Right cardiac atrium (tissue), 5 donors: ENCODE measurements at places on chromosomes 16 and 17.

DNA sequence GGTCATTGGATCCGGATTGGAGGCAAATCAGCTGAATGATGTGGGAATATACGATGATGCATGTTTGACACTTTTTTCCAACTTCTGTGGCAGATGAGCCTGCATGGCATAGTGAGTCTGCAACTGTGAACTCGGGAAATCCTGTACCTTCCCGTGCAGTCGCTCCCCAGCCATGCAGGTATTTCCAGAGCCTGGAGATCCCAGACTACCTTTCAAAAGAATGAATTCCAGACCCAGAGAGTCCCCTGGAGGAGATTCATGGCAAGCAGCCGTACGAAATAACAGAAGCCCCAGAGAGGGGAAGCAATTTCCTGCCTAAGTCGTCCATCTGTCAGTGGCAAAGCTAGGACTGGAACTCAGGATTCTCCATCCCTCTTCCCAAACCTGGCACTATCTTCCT lies 75.7 kb upstream of the FAM20A start:
- DNase-seq: no peak

DNA sequence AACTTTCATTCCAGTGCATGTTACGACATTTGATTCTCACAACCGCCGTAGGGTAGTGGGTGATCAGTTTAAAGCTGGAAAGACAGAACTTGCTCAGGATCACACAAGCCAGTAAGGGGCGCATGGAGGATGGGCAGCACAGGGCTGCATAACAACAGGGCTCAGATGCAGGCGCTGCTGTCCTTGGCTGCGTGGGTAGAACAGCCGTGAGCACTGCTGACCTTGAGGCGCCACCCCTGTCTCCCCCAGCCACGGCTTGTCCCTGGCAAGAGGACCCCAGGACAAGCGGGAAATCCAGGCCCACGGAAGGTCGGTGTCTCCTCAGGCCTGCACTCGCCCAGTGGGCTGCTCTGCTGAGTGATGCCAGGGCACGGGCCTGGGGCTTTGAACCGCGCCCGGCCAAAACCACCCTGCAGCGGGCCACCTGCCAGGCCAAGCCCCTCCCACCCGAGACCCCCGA lies 84.7 kb downstream of the LMF1 start:
- DNase-seq: peak; percentile 8

- peak; percentile 78 for DNase-seq
These were observed 185.2 kb downstream of the SOX9 start for GRCh38 chr17:72306037-72306436.

DNA sequence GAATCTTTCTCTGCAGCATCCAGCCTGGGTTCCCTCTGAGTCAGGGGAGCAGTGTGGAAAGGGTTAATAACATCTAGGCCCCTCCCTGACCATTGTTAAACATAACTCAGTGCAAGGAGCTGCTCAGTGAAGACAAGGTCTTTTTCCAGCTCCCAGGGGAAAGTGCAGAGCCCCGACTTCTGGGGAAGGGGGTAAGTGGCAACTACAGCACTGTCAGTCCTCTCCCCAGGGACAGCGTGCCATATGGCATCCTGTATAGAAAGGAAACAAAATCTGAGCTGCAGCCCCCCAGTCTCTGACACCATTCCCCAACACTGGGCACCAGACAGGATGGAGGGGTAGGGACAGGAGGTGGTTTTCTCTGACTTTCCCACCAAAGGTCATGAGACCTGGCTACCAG lies 7.8 kb downstream of the MRPL27 start:
- no peak for DNase-seq

DNA sequence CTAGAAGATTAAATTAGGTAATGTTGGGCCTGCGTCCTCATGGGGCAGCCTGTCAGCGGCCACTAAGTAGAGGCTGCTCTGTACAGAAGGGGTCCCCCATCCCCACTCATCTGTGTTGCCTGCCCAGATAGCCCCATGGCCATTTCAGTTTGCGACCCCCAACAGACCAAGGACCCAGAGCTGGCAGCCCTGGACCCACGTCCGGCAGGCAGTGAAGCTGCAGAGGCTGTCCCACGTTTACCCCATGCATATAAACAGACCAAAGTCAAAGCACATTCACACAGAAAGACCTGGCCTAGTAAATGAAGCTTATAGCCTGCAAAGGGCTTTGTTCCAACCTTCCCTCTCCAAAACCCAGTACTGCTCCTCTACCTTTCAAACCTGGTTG lies 4.6 kb downstream of the PDF start:
- DNase-seq: no peak

DNA sequence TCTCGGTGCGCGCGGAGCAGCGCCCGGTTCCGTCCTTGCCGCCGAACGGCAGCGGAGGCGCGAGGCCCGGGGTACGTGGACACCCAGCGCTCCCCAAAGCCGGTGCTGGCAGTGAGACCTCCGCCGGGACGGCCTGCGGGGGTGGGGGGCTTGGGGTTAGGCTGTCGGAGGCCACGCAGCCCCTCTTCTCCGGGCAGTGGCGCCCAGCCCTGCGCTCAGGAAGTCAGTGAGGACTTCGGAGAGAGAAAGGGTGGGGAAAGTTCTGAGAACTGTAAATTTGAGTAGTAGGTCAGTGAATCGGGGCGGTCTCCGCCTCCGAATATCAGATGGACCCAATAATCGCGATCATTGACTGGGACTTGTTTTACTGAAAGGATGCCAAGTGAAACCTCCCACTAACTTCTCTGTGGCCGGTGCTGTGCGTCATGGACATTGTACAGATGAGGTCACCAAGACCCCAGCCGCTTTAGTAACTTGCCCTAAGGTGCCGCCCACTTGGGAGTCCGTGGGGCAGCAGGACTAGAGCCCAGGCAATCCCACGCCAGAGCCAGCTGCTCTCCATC lies 468 bp downstream of the IL4R start:
- peak; percentile 81 for DNase-seq

DNA sequence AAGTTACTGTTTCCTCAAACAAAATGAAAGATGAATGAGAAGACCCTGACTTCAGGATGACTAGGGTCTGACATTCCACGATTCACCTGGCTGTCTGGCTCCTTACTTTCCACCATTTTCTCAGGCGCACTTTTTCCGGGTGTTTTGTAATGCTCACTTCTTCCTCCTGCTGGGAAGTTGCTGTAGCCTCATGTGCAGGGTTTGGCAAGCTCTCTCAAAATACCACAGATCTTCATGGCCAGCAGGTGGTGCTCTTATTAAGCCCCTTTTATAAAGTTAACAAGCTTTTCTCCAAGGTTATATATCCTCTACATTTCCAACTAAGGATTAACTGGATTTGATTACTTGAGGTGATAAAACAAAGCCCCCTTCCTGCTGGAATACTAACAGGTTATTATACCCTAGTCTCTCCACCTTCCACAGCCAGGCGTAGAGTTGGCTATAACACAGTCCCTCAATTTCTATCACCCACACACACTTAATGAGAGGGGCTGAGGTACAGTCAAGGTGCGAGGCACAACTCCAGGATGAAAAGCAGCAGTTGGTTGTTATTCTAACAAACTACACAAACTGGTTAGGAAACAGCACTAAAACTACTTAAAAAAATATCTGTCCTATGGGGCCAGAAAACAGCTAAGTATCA lies 45.4 kb downstream of the STH start:
- DNase-seq: peak; percentile 63

- no peak for DNase-seq
These were observed 59.8 kb downstream of the RNF213 start for GRCh38 chr17:80320496-80320895.

DNA sequence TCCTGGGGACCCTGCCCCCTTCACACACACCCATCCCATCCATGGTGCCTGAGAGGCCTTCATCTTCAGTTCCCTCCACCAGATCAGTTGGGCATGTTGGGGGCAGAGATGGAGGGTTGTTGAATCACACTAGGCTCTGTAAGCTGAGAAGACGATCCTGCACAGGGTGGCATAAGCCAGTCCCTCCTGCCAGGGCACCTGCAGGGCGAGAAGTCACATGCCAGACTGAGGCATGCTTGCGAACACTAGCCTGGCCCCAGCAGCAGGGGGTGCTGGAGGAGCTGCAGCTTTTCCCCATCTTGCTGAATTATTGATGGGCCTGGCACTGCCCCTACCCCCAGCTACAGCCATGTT lies 6.1 kb upstream of the TBX2 start:
- peak; percentile 29 for DNase-seq

- DNase-seq: no peak
These were observed 3.5 kb downstream of the CACNG4 start for GRCh38 chr17:66967837-66968543.

DNA sequence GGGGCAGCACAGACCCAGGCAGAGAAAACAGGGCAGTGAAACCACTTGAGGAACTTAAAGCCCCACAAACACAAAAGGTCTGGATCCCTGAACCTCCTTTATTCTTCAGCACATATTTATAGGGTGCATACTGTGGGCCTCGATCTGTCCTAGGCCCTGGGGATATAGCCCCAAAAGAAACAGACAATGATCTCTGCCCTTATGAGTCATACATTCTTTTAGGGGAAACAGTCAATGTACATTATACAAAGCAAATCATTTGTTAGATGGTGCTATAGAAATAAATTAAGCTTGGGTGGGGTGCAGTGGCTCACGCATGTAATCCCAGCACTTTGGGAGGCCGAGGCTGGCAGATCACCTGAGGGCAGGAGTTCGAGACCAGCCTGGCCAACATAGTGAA lies 10.0 kb upstream of the HES7 start:
- no peak for DNase-seq

- DNase-seq: no peak
These were observed 8.6 kb downstream of the C16orf96 start for GRCh38 chr16:4564661-4565267.

DNA sequence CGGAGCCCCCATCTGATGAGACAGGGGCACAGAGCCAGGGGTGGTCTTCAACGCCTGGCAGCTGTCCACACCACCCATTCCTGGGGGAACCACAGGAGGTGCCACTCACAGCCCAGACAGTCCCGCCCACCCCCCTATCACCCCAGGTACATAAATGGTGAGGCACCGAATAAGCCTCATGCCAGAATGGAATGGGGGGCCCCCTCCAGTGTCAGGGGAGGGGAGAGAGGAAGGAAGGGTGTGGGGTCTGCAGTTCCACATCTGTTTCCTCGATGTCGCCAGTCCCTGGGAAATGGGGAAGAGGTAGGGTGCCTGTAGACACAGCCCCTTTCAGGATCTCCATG lies 1.7 kb downstream of the TMC6 start:
- no peak for DNase-seq

- DNase-seq: no peak
These were observed 85.5 kb upstream of the RPL38 start for GRCh38 chr17:74117999-74118421.

- DNase-seq: no peak
These were observed 57.0 kb upstream of the KIFC3 start for GRCh38 chr16:57859331-57859730.

- DNase-seq: no peak
These were observed 444.2 kb downstream of the SOX9 start for GRCh38 chr17:72565006-72565405.

- DNase-seq: peak; percentile 34
These were observed 80.1 kb upstream of the GNG13 start for GRCh38 chr16:880471-881171.

- no peak for DNase-seq
These were observed 118.4 kb downstream of the SNX11 start for GRCh38 chr17:48225725-48226567.

DNA sequence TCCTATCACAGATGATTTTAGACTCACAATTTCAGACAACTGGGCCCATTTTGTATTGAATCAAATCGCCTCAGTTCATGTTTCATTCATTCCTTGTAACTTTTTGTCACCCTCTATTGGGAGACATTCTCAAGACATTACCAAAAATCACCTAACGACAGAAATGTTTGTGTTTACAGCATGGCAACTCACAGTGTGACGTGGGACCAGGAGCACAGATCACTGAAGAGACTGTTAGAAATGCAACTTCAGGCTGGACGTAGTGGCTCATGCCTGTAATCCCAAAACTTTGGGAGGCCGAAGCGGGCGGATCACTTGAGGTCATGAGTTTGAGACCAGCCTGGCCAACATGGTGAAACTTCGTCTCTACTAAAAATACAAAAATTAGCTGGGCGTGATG lies 249.6 kb downstream of the NTN1 start:
- DNase-seq: no peak

DNA sequence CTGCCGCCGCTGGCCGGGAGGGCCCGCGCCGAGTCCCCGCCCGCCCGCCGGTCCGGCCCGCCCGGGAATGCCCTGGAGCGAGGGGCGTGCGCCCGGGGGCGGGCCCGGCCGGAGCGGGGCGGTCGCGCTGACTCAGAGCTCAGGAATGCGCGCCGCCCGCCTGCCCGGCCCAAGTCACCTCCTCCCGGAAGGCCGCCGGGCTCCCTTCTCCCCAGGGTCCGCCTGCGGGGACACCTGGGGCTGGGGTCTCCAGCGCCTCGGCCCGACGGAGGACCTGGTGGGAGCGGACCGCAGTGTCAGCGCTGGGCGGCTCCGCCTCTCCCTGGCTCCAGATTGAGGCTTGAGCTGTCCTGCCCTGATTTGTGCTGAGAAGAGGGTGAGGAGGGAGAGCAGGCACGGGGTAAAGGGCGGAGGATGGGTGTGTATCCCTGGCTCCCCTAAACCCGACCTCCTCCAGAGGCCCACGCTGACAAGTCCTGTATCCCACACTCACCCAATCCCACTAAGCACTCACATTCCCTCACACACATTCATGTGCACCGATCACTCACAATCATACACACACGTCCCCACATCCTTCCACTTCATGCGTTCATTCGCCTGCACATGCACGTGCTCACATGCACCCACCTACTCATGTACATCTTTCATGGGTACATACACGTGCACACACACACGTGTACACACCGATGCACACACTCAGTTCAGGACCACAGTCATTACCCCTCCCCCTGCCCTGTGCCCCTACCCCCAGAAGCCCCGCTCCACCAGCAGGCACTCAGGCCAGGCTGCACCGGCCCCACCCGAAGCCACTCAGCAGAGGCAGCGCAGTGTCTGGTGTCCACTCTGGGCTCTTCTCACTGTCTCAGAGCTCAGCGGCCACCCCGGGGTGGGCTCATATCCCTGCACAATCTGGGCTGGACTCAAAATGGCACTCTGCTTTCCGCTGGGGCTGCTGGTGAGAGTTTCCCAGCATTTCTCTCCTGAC lies at the start of gene RHBDF1:
TSS of gene RHBDF1 (minus strand) at position 71 of the 988 bp plus-strand sequence. CDS start 7,616 bp downstream, outside the sequence.
- peak; percentile 89 for DNase-seq

GRCh38 chr16:1488054-1488601 lies 616 bp downstream of the PTX4 start:
- DNase-seq: no peak

- no peak for DNase-seq
These were observed 36.6 kb downstream of the GINS3 start for GRCh38 chr16:58428621-58429542.
